AG04449 (cell line): ENCODE measurements at places on chromosomes 4 and X.

- no peak for DNase-seq
Measured at GRCh38 chr4:167234316-167234881, at the start of gene SPOCK3. SPOCK3 (minus strand) TSS chr4:167234494.

GRCh38 chr4:186192066-186192612 lies 772 bp downstream of the CYP4V2 start:
- DNase-seq: no peak

- DNase-seq: no peak
Measured at GRCh38 chr4:89162987-89163386, 51.7 kb downstream of the TIGD2 start.

DNA sequence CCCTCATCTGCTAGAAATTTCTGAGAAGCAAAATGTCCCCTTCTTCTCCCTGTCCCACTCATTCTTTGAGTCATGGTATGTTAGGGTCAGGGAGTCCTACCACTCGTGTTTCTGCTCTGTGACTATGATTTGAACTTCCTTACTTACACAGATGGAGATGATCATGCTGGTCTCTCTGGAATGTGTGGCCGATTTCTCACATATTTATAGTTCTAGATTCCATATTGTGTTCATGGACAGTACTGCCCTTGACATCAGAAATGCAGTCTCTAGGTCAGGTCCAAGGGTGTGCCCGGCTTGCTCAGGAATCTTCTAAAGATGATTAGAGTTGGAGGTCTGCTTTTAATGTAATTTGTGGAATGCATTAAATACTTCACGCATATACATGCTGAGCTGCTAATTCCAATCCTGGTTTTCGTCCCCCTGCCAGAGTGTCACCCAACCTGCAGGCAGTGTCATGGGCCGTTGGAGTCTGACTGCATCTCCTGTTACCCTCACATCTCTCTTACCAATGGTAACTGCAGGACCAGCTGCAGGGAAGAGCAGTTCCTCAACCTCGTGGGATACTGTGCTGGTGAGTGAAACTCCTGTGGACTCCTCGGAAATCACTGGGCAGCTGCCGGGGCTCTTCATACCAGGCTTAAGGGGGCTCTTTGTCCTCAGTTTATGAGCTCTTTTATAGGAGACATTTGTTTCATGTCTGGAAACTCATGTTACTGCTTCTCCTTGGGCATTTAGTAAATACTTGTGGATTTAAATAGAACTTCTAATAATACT lies 214.1 kb upstream of the ANXA3 start:
- DNase-seq: no peak

DNA sequence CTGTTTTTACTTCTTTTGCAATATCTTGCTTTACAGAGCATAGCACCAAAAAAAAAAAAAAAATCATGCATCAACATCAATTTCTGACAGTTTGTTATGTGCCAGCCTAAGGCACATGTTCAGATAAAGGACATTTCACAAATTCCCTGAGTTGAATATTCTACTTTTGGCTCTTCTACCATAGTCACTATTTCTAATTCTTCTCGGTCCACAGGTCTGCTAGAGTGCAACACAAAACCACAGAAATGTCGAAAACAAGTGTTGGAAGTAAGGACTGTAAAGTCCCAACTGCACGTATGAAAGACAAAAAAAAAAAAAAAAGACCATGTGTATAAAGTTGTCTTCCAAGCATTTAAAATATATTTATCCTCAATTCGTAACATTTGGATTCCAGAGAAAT lies 494.2 kb upstream of the INTU start:
- DNase-seq: no peak

DNA sequence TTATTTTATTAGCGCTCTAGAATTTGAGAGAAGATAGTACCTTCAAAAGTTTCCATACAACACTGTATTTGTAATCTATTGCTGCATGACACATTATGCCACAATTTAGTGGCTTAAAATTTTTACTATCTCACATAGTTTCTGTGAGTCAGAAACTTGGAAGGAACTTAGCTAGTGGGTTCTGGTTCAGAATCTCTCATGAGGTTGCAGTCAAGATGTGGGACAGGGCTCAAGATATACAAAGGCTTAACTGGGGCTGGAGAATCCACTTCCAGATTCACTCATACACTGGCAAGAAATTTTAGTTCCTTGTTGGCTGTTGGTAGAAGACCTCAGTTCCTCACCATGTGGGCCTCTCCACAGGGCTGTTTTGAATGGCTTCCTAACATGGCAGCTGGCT lies 11.5 kb upstream of the C4orf54 start:
- no peak for DNase-seq

DNA sequence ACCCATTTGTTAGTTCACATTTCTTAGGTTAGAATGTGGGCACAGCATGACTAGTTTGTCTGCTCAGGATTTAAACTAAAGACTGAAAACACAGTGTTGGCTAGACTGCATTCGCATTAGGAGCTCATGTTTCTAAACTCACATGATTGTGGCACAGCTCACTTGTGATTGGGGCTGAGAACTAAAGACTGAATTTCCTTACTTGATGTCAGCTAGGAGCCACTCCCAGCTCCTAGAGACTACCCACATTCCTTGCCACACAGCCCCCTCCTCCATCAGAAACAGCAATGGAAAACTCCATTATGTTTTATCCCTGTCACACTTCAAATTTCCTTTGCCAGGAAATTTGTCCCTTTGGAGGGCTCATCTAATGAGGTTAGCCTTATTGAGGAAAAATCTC lies 170.2 kb upstream of the NUDT6 start:
- no peak for DNase-seq

DNA sequence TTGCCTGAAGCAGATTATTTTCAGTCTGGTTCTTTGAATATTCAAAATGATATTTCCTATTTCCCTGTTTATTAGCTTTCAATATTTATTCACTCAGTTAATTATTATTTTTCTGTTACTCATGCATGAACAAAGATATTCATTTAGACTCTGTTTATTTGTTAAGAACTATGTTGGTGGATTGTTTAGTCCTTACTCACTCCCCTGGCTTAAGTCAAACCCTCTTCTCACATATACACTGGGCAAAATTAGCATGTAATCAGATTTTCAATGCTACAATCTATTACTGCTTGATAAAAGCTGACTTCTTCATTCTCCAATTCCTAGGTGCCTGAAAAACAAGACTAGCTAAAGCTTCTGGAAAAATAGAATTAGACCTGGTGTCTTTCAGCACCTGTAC lies 335.8 kb downstream of the FAT4 start:
- no peak for DNase-seq

GRCh38 chrX:86148594-86148993 lies 343 bp downstream of the DACH2 start:
- DNase-seq: no peak

- no peak for DNase-seq
Measured at GRCh38 chrX:73126240-73126639, 46.9 kb upstream of the PABPC1L2A start.

DNA sequence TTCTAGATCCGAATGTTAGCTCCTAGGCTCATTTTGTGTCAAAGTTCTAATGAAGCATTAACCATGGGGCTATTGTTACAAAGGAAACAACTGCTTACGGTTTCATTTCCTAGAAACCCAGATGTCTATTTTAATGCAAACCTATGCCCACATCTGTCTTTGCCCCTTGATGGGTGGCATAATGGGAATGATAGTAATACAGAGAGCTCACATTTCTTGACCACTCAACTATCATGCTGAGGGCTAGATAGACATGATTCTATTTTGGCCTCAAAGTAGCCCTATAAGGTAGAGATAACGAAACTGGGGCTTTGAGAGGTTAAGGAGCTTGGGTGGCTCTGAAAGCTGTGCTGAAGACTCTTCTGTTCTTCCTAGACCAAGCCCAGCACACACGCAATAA lies 1.9 kb downstream of the TLR7 start:
- no peak for DNase-seq

- no peak for DNase-seq
Measured at GRCh38 chr4:182318256-182318655, 75.1 kb downstream of the TENM3 start.

- no peak for DNase-seq
Measured at GRCh38 chr4:98027827-98028226, 115.4 kb downstream of the STPG2 start.

DNA sequence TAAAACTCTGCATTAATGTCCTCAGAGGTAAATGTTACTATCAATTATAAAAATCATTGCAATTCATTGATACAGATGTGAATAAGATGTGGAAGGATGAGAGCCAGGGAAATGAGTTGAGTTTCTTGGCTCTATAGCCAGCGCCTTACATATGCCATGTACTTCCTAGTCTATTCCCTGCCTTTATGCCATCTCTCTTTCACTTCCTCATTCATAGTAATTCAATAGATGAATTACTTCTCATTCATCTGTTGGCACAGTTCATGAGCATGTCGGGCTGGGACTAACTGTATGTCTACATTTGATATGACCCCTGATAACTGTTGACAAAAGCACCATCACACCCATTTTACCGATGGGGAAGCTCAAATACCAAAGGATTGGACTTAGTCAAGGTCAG lies 55.7 kb downstream of the LNX1 start:
- no peak for DNase-seq
